ENCODE measurements at places on chromosomes 5 and 9. TPM values are rescaled to one million over a fixed set of nuclear protein-coding genes. Genes with fewer than 3 reads are reported as not detected.

CEL gene
- under 0.01 TPM for total RNA-seq

RASEF gene
- total RNA-seq = under 0.01 TPM

BTNL9 gene
- total RNA-seq = not detected

ACOT12 gene
- under 0.01 TPM for total RNA-seq

DOCK8 gene
- total RNA-seq = 0.19 TPM

SLC36A3 gene
- not detected for total RNA-seq

FBXO4 gene
- total RNA-seq = 10.2 TPM

SPATA31C2 gene
- not detected for total RNA-seq

HNRNPAB gene
- total RNA-seq = 145 TPM

SLIT3 gene
- 3.1 TPM for total RNA-seq

PRXL2C gene
- 16.6 TPM for total RNA-seq

PCDHA13 gene
- total RNA-seq = under 0.01 TPM

DBH gene
- not detected for total RNA-seq

ADRB2 gene
- 1.5 TPM for total RNA-seq

PCDHGB3 gene
- total RNA-seq = 1.9 TPM

PCDHGA1 gene
- 0.38 TPM for total RNA-seq

UCK1 gene
- total RNA-seq = 19.4 TPM

MPDZ gene
- total RNA-seq = 86.0 TPM

AGXT2 gene
- not detected for total RNA-seq

COL27A1 gene
- total RNA-seq = 9.9 TPM

FGF10 gene
- total RNA-seq = not detected

GPR21 gene
- total RNA-seq = 0.38 TPM

Measured in regular cardiac myocyte (primary cell).